Mammary epithelial cell (primary cell): ENCODE measurements at places on chromosomes 7 and 10.

GRCh38 chr10:120963594-120964220, 112.5 kb downstream of the WDR11 start:
- DNase-seq = no peak

DNA sequence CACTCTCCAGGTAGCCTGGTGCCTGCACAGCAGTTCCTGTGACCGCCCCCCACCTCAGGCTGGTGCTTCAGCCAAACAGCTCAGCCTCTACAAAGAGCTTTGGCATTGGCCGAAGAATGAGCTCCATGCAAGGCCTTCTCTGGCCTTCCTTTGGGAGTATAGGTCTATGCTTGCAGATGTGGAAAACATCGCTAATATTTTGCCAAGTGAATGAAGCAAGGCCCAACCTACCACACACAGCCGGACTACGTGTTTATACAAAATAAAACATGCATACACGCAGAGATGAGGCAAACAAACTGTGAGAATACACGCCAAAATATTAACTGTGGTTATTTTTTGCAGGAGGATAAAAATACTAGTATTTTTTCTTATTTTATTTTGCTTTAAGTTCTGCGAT, 416.2 kb upstream of the C7orf33 start:
- no peak for DNase-seq

- no peak for DNase-seq
Measured at GRCh38 chr10:22247636-22248035, 29.8 kb upstream of the EBLN1 start.

- DNase-seq = no peak
Measured at GRCh38 chr7:131371411-131371810, 43.7 kb downstream of the MKLN1 start.

GRCh38 chr7:128268233-128268632, 27.2 kb downstream of the LEP start:
- no peak for DNase-seq

DNA sequence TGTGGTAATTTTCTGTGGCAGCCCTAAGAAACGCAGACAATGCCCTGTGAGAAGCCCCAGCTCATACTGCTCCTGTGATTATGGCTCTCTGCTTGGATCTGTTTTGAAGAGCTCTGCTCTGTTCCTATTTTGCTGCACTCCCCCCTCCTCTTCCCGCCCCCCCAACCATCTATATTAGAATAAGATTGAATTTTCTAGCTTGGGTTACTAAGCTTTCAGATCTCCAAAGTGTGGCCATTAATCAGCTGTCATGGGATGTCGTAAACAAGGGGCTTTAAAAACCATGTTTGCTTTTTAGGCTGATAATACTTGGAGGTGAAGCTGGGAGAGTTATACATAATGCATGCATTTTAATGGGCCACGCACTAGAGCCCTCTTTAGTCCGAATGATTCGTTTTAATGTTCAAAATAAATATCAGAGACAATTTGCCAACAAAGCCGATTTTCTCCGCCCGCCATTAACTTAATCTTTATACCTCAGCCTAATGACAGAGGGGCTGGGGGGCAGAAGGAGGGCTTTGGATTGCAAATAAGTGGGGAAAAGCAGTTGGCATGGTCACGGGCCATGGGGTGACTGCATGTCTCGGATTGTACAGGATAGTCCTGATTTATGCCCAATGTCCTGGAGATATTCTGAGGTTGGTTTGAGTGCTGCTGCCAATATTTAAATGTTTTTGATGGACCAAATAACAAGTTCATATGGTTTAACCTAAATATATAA, 165.5 kb downstream of the RPS24 start:
- DNase-seq = no peak

DNA sequence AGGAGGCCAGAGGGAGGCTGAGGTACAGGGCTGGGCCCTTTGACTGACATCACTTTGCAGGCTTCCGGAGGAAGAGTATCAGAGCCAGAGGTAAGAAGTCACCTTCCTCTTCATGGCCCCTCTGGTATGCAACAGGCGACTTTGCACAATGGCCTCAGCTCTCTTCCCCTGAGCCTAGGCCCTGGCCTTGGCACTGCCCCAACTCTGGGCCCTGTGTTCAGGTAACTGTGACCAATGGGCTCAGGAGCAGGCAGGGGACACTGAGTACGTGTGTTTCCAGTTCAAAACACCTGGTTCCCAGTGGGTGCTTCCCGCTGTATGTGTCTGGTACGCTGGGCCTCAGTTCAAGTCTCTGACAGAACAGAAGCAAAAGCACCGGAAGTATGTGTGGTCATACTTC, 12.1 kb upstream of the PAX2 start:
- no peak for DNase-seq

GRCh38 chr10:71968553-71969474, 4.6 kb downstream of the CHST3 start:
- DNase-seq = no peak

GRCh38 chr7:149846436-149847046, 8.4 kb downstream of the ZNF862 start:
- DNase-seq = no peak

DNA sequence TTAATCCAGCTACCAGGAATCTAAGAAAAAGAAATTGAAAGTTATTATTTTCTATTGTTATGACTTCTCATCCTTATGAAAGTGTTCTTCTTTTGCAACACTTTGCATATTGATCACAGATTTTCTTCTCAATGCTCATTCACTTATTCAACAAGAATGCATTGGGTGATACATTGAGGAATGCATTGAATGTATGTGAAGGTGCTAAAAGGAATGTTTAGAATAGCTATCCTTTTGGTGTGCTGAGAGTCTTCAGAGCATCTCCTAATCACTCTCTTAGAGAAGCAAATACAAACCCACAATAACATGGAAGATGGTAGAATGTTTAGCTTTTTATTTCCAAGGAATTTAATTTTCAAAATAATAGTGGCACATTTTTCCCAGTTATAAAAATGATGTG, 122.1 kb upstream of the KMT2E start:
- DNase-seq = no peak

DNA sequence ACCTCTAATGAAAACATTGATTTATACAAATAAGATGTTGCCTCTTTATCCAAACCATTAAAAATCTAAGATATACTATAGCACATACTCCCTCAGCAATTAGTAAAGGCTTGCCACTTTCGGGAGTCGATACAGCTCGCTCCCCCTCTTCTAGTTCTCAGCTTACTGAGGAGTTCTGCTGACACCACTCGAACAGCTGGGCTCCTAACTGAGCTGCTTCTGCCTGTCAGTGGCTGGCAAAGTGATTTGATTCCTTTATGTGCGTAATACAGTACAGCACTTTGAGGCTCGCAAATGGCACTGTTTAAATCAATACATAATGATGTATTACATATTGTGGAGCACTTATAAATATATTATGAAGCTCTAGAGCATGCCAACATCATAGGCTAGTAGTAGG, 241.8 kb downstream of the CREB5 start:
- no peak for DNase-seq

DNA sequence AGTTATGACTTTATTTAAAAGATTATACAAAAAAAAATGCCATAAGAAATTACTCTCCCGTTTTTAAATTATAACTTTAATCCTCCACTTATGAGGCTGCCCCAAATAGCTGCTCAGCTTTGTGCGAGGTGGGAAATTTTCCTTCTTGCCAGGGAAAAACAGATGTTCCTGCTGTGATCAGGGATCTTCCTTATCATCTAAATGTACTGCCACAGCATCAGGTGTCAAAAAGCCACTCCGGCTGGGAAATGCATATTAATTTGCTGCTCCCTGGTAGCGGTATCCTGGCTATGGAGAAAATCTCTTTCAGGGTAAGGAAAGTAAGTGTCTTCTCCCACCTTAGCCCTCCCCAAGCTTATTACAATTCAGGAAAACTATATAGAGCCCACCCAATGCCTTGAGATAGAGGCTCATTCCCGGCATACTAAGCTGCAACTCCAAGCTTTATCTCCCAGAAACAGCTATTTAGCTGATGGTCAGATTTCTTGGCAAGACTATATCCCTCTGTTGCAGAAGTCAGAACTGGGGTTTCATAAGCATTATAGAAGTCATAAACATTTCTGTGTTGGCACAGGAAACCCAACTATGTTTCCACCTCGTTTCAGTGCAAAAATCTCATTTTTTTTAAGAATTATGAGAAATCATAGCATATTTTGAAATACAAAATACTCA, 360.4 kb downstream of the PARD3 start:
- DNase-seq = no peak

DNA sequence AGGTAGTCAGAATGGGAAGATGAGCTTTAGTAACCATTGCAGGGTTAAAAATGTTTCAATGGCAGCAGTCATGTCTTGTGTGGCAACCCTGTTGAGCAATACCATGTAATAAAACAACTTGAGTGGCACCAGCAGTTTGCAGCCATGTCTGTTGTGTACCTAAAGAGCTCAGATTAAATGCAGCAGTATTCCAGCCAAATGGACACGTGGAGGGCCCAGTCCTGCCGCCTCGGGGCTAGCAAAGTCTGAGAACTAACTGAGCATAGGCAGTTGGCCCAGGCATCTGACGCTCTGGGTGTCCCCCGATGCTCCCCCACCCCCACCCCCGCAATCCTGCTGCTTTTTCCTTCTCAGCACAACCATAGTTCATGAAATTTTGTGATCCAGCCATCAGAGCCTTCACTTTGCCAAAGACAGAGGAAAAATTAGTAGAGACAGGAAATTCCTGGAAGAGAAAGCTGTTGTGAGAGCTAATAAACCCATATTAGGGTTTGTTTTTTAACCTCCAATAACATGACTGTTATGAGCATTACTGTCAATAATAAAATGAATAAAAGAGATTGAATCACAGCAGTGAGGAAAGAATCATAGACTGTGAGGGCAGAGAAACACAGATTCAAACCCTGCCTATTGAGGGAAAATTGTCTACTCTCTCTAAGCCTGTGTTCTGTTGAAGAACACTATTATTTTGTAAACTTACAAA, 220.6 kb upstream of the RHOBTB1 start:
- DNase-seq = peak; percentile 3

DNA sequence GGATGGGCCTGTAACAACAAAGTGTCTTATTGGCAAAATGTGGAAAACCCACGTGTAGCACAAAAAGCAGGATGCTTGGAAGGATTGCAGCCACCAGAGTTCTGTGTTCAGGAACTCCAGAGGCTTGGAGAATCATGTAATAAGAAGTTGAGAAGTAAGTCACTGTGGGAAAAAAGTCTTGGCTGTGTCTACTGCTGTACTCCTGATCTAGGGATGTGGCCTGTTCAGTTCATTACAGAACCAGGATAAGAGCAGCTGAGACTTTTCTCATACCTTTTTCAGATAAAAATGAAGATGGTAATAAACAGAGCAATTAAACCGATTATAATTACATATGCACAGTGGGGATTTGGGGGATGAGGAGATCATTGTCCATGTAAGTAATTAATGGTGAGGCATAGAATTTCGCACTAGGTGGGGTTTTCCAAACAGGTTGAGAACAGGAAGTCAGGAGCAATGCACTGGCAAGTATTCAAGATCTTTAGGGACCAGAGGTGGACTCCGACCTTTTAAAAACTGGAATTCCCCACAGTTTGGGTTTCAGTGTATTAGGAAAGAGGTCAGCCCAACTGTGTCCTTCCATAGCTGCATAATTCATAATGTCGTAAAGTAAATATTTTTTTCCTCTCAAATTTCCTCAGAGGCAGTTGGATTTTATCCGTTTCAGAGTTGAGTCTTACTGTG, 281.7 kb downstream of the FRMD4A start:
- no peak for DNase-seq

GRCh38 chr10:27643301-27643700, 102.3 kb downstream of the MKX start:
- no peak for DNase-seq

DNA sequence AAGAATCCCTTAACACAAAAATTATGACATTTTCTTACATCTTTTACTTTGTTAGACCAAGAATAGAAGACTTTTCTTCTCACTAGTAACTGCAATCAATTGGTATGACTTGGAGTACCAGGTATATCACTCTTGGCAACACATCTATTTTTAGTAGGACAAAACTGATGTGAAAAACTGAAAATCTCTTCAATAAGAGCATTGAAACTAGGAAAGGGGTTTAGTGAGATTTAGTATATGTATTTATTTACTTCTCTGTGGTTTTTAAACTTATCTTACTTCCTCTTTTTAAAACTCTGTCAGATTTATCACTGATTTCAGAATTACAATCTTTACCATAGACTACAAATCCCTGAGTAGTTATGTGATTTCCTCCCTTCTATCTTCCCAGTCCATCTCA, 366.2 kb downstream of the PCDH15 start:
- DNase-seq = no peak

DNA sequence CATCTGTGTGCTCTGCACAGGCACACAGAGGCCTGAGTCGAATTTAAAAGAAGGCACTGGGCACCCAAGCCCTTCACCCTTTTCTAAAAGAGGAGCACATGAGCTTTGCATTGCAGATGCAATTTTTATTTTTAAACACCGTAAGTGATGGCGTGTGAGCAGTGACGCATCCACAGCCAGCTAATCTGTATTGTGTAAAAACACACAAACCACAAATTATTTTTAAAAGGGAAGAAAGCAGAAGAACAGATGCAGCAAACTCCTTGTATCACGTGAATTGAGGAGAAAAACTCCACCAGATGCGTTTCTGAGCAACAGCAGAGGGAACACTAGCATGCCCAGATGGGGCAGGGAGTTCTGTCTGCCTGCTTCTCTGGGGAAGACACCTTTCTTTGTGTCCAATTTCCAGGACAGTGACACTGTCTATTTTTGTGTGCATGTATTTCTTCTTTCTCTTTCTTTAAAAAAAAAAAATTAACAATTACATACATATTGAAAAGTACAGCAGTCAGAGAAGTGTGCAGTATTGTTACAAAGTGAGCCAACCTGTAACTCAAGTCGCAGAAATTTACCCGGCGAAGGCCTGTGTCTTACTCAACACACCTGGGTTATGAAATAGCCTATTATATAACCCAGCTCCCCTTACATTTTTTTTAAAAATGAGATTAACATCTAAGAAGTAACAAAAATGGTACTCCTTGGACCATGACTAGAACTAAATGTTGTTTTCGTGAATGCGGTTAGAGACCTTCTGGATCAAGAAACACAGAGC, 39.2 kb downstream of the EEPD1 start:
- DNase-seq = no peak

GRCh38 chr10:98308669-98309365, 40.8 kb upstream of the LOXL4 start:
- no peak for DNase-seq

DNA sequence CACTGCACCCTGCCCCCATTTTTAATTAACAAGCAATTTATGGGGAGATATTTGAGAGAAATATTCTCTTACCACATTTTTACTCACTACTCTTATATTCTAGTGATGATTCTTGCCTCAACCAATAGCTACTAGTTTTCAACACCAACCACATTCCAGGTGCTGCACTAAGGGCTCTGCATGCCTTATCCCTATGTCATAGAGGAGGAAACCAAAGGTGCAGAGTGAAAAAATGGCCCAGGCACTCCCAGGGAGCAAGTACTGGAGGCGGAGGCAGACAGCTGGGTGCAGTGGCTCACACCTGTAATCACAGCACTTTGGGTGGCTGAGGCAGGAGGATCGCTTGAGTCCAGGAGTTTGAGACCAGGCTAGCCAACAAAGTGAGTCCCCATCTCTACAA, 35.5 kb upstream of the TPST1 start:
- peak; percentile 74 for DNase-seq

DNA sequence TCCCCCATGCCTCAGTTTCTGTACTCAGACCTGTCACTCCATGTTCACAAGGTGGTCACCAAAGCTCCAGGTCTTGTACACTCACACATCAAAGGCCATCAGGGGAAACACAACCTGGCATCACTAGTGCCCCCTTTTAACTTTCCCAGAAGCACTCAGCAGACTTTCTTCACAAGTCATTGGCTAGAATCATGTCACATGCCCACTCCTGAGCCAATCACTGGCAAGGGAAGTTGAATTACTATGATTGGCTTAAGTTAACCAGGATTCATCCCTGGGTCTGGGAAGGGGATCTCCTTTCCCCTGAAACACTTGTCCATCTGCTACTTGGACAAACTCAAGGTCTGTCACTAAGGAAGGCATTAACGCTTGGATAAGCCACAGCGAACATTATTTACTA, 193.8 kb upstream of the PLXNA4 start:
- DNase-seq = no peak
